ENCODE measurements at places on chromosomes 11 and 22.

DNA sequence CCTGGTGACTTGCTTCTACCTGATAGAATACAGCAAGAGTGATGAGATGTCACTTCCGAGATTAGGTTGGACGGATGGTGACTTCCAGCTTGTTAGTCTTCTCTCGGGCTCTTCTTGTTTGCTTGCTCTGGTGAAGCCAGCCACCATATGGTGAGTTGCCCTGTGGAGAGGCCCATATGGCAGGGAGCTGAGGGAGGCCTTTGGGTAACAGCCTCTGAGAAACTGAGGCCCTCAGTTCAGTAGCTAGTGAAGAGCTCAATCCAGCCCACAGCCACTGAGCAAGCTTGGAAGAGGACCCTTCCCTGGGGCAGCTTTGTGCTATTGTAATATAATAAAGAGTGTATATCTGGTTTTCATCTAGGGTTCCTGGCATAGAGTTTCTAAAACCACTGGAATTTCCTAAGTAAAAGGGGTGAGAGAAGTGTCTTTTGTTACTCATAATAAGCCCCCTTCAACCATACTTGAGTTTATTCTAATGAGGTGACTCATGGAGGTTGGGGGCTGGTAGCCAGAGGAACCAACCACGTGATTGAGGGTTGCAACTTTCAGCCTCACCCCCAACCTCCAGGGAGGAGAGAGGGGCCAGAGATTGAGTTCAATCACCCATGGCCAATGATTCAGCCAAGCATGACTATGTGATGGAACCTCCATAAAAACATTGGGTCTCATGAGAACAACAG is 8.0 kb upstream of the TPCN2 start:
- no peak for DNase-seq

- DNase-seq: no peak
Observed at GRCh38 chr22:47384977-47385376, 622.5 kb downstream of the TBC1D22A start.

- DNase-seq: no peak
Observed at GRCh38 chr11:90250970-90251369, 28.1 kb upstream of the CHORDC1 start.

GRCh38 chr22:22902247-22903001 is 14.8 kb downstream of the IGLL5 start:
- no peak for DNase-seq

DNA sequence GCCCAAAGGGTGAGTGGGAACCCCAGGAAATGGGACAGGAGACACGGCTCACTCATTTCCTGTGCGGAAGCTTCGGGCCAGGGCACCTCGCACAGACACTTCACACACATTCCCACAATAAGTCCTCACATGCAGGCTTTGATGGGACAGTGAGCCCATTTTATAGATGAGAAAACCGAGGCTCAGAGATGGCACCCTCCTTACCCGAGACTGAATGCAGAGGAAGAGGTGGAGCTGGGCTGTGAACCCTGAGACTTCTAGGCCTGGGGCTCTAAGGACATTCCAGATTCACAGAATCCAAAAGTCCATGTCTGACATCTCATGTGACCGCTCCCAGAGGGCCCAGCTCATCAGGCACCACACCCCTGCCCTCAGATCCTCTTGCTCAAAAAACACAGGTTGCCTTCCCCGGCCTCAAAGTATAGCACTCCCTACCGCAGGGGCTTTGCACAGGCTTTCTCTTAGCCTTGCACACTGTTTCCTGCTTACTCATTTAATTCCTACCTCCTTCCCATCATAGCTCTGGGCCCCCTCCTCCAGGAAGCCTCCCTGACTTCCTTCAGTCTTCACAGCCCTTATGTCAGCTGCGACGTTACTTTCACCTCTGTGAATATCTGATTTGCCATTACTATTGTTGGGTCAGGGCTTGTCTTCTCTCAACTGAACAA is 57.1 kb upstream of the TCF20 start:
- no peak for DNase-seq

DNA sequence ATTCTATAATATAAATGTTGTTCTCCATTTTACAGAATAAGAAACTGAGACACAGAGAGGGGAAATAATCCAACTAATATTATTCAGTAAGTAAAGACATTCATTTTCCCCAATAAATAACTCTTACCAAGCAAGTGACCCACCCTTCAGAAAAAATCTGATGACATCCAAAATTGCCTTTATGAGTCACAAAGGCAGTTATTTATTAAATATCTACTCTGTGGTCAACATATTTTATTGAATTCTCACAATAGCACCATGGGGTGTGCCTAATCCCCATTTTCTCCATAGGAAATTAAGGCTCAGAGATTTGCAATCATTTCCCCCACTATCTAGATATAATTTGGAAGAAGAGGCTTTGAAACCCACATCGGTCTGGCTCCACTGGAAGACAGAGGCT is 161.5 kb upstream of the ISX start:
- no peak for DNase-seq

- no peak for DNase-seq
Observed at GRCh38 chr11:61694946-61695706, 14.9 kb downstream of the DAGLA start.

DNA sequence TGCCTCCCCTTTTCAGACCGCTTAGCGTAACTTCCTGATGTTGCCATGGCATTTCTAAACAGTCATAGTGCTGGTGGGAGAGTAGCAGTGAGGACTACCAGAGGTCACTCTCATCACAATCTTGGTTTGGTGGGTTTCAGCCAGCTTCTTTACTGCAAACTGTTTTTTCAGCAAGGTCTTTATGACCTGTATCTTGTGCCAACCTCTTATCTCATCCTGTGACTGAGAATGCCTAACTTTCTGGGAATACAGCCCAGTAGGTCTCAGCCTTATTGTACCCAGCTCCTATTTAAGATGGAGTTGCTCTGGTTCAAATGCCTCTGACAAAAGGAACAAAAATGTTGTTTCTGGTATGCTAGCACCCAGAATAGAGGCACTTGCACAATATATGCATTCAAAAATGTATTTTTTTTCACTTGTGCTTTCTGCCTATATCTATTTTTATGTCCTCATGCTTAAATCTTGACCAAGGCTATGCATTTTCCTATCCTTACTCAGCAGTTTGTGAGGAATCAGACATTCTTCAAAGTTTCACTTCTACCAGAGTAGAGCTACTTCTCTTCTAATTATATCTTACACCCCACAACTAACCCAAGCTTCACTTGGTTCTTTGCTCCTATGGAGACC is 16.1 kb upstream of the OR51M1 start:
- DNase-seq: no peak

- no peak for DNase-seq
Observed at GRCh38 chr11:23723861-23724260, 773.0 kb upstream of the LUZP2 start.

DNA sequence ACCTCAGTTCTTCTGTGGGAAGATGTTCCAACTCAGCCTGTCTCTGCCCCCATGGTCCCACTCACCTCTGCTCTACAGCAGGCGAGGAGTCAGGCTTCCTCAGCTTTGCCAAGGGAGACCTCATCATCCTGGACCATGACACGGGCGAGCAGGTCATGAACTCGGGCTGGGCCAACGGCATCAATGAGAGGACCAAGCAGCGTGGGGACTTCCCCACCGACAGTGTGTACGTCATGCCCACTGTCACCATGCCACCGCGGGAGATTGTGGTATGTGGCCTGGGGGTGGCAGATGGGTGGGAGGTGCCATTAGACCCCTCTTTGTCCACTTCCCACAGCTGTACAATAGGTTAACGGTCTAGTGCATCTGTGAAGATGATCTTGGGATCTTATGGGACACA is 73.3 kb downstream of the MYO7A start:
- no peak for DNase-seq

GRCh38 chr11:57301711-57302423 is 22.9 kb downstream of the TNKS1BP1 start:
- no peak for DNase-seq

DNA sequence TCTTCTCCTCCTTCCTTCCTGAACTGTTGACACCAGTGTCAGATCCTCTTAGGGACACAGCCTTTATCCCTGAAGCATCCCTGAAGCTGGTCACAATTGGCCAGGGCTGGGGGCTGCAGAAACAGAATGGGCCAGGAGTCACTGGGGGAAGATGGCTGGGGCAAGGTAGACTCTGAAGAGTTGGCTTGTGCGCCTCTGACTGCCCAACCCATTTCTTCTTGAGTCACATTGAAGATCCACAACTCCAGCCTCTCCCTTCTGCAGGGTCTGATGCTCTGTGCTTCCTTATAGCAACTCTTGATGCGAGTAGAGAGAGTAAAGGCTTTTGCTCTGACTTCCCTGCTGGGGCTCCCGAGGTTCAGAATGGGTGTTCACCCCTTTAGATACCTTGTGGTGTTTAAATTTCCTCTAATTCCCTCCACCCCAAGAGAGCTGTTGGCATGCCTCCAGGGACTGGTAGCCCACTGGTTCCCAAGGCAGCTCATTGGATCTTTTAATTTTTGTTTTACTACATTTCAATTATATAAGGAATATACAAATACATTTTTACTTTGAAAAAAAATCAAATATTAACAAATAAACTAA is 13.4 kb downstream of the PRDM11 start:
- no peak for DNase-seq

DNA sequence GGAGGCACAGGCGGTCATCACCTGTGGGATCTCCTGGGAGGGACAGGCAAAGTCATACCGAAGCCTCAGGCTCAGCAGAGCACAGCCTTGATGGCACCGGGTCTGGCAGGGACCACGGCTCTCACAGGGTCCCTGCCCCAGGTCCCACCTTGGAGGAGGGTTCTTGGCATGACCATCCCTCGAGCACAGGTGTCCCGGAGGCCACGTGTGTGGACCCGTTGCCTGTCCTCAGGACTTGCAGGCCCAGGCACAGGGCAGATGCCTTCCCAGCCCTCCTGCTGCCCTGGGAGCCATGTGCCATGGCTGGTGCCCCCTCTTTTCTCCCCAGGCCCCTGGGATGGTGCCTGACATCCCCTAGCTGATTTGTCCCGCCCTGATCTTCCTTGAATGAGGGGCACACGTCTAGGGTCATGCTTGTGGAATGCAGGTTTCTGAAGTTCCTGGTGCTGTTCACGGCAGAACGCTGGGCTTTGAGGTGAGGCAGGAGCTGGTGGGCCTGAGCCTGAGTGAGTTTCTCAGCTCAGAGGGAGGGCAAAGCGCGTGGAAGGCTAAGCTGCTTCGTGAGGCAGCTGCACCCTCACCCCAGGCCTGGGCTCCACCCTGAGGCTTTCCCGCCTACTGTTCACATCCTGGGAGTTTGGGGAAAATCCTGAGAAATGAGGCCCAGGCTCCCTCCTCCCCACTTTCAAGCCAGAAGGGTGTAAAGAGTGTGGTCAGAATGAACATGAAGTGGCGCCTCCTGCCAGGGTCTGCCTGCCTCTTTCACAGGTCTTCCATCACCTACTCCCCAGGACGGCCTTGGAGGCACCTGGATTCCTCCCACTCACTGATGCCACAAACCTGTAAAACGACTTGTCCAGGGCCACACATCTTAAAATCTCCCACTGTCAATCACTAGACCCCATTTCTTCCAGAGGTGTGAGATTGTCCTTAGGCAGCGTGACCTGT is 325.8 kb upstream of the B3GAT1 start:
- DNase-seq: no peak

- DNase-seq: no peak
Observed at GRCh38 chr11:117532568-117532967, 204.9 kb downstream of the CEP164 start.

- DNase-seq: no peak
Observed at GRCh38 chr22:44698531-44699421, 3.2 kb upstream of the PRR5 start.

DNA sequence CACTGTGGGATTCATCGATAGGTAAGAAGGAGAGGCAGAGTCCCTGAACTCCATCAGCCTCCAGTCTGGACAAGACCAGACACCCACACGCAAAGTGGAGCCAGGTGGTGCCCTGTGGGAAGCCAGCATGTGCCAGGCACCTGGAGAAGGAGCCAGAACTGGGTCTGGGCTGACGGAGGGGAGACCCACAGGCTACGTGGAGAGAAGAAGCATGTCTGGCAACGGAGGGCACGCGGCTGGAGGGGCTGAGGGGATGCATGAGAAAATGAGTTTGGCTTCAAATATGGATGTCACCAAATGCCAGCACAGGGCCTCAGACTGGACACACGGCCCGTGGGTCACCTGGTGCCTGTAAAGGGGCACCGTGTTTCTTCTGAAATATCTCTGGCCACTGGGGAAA is 55.7 kb downstream of the LINC01488 start:
- no peak for DNase-seq

DNA sequence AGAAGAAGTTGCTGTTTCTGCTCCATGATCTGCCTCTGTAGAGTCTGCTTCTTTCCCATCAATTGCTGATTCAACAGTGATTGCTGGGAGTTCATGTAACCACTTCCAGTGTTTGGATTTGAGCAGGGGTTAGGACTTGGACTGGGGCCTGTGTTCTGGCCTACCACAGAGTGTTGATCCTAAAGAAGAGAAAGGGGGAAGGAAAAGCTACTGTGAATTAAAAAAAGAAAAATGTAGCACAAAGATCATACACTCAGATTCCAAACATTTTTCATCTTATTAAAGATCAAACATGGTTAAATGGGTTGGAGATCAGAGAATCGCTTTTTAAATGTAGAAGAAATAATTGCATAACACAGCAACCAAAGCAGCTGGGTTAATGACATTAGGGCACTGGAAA is 67.6 kb upstream of the MTMR2 start:
- no peak for DNase-seq

DNA sequence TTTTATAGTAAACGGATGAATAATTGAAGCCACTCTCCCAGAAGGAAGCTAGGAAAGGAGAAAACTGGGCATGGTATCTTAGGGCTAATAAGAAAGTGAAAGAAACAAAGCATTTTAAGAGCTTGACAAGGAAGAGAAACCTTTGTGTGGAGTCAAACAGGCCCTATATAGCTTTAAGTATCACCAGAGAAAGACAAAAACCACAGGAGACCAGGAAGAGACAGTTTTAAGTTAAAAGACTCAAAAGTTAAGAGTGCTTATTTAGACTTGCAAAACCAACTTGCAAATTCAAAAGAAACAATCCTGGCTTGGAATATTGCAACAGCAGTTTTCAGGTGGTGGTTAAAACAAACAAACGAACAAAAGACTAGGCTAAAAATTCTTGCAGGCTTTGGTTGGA is 3.4 kb downstream of the PAK1 start:
- no peak for DNase-seq

DNA sequence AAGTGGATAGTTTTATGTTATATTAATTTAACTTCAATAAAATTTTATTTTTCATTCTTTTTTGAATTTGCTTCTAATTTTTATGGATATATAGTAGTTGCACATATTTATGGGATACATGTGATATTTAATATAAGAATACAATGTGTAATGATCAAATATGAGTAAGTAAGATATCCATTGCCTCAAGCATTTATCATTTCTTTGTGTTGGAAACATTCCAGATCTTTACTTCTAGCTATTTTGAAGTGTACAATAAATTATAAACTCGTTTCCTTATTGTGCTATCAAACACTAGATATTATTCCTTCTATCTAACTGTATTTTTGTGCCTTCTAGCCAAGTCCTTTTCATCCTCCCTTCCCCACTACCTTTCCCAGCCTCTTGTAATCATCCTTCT is 17.0 kb downstream of the EXPH5 start:
- no peak for DNase-seq

GRCh38 chr22:44603767-44604166 is 98.2 kb upstream of the PRR5 start:
- DNase-seq: no peak

GRCh38 chr11:80673566-80673965 is 1232.7 kb upstream of the TENM4 start:
- no peak for DNase-seq

GRCh38 chr22:48403521-48404403 is 1423.9 kb downstream of the BRD1 start:
- no peak for DNase-seq

GRCh38 chr11:8086001-8086479 is 5.0 kb downstream of the TUB start:
- no peak for DNase-seq

GRCh38 chr11:69386594-69387408 is 92.8 kb downstream of the MYEOV start:
- no peak for DNase-seq
